ENCODE measurements at places on chromosomes 3 and 15. TPM values are rescaled to one million over a fixed set of nuclear protein-coding genes. Genes with fewer than 3 reads are reported as not detected.

The TRIM42 gene
- not detected for polyA plus RNA-seq

- no peak for DNase-seq
Measured at GRCh38 chr3:152349392-152349791, 80.7 kb downstream of the MBNL1 start.

DNA sequence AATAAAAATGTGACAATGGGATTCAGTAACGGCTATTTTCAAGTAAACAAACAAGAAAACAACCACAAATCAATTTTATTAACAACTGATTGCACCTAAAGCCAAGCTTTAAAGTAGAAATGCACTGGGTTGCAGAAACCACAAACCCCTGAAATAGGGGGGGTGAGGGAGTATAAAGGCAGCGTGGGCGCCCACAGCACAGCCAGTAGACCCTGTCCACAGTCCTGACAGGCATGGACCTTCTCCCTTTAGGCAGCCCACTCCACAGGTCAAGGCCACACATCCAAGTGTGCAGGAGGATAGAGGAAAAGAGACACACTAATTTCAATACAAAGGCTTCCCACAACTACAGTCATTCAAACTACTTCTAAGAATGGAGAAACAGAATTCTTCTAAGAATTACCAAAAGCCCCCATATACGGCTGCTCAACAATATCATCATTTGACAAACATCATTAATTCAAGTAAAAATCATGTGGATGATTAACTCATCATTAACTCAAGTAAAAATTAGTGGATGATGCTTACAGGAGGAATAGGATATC is 48.7 kb downstream of the CHSY1 start:
- no peak for DNase-seq

DNA sequence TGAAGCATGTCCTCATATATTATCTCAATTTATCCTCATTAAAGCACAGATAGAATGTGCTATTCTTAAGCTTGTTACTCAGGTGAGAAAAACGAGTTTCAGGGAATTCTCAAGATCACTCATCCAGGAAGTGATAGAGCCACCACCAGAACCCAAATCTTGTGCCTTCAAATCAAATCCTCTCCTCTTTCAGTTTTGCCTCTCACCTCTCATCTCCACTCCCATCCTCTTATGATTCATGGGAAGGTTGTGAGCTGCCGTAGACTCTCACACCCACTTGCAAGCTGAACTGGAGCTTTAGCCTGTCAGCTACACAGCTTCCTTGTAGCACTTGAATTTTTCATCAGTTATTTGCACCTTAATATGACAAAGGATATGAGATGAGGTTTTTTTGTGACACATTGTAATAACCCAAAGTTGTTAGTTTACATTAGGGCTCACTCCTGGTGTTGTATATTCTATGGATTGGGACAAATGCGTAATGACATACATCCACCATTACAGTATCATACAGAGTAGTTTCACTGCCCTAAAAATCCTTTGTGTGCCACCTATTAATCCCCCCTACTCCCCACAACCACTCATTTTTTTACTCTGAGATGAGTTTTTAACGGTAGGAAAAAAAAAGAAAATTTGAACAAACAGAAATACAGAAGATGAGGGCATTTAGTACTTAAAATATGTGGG is 25.7 kb downstream of the GPR15 start:
- DNase-seq, result no peak

DNA sequence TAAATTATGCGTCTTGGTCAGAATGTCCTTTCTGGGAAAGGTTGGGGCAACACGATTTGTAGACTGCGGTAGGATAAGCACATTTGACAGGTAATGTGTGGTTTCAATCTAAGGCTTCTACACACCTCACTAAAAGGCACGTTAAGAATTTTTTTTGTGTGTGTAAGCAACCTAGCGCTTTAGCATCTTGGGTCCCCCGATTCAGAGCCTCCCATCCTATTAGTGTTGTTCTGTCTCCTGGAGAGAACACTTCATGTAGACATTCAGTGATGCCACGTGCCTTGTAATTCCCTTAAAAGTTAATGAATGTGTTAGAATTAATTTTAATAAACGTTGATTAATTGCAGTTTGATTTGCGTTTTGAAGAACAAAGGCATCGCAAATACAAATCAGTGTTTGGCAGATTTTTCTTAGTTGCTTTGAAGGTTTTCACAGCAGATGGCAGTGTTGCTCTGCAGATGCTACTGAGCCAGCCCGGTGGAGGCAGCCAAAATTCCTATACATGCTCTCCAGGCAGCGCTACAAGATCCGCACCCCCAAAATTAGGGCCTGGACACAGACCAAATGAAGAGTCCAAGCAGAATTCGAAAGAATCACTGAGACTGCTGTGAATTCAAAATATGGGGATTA is 63.5 kb downstream of the OTOL1 start:
- peak; percentile 88 for DNase-seq

GRCh38 chr15:72933976-72934375 is 118.3 kb upstream of the NEO1 start:
- DNase-seq, result no peak

- no peak for DNase-seq
Measured at GRCh38 chr3:110027446-110028080, 690.2 kb upstream of the DPPA4 start.

GRCh38 chr15:68930268-68931022 is at the start of gene SPESP1:
Gene SPESP1, plus strand, starts transcription at chr15:68930525. Its CDS starts 129 bp downstream, at chr15:68930654.
- peak; percentile 77 for DNase-seq

GRCh38 chr3:169603661-169604060 is 59.9 kb downstream of the MECOM start:
- DNase-seq, result no peak

GRCh38 chr15:55782901-55783300 is 39.9 kb upstream of the PRTG start:
- peak; percentile 16 for DNase-seq
